GM12891 (cell line): ENCODE measurements at places on chromosomes 4 and X.

DNA sequence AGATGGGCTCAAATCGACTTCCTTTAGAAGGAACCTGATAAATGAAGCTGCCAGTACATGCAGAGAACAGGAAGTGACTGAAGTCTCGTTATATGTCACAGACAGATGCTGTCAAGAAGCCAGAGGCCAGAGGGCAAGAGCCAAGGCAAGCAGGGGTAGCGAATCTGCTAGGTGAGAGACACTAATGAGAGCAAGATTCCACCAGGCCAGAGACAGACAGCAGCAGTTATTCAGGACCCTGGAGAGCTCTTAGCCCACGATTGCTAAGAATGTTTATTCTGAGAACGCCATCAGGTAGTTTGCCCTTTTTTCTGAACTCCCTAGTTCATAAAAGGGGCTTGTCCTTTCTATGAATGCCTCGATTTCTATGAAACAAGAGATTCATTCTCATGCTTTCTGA lies 73.7 kb downstream of the BEND2 start:
- DNase-seq = no peak

- DNase-seq = no peak
These were observed 653 bp downstream of the HHIP start for GRCh38 chr4:144646523-144647094.

GRCh38 chr4:80073473-80074008 lies 512 bp upstream of the ANTXR2 start:
- DNase-seq = peak; percentile 18

- DNase-seq = no peak
These were observed 1.8 kb upstream of the ZCCHC4 start for GRCh38 chr4:25310803-25311166.

GRCh38 chr4:25939330-25939729 lies 25.3 kb downstream of the SMIM20 start:
- DNase-seq = no peak

DNA sequence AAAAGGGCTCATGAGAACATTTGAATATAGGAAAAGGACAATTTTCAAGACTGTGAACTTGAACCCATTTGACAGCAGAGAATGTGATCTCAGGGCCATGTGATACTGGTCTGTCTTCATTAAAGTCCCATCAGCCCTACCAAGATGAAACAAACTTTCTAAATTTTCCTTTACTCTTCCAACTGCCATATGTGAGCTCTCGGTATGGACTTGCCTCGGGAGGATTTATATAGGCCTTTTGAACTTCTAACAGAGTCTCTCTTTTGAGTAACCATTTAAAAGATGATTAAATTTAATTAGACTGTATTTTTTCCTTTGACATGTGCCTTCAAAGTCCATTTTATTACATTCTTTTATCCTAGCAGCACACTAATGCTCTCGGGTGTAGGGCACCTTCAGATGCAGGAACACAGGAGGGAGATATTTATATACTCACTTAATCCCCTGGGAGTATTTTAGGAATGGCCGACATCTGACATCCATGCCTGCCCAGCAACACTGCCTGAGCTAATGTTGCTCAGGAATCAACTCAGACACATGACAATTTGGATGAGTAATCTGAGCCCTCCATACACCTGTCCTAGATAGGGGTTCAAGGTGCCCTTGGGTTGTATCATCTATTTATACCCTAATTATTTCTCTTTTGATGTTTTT lies 155.0 kb downstream of the SLC7A11 start:
- DNase-seq = no peak

DNA sequence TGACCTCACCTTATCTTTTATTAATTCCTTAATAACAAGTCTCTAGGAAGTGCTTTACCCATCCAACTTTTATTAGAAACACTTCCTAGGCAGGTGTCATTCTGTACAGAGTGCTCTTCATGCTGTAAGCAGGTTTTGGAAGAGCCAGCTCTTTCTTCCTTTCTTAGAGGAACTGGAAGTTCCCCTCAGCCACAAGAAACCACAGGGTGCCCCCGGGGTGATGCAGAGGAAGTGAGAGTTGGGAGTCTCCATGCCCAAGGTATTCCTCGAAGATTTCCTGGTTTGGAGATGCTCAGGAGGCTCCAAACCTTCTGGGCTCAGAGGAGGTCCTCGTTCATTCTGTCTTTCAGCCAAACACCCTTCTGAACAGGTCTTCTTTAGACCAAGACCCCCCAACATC lies 83.8 kb downstream of the EGF start:
- no peak for DNase-seq

DNA sequence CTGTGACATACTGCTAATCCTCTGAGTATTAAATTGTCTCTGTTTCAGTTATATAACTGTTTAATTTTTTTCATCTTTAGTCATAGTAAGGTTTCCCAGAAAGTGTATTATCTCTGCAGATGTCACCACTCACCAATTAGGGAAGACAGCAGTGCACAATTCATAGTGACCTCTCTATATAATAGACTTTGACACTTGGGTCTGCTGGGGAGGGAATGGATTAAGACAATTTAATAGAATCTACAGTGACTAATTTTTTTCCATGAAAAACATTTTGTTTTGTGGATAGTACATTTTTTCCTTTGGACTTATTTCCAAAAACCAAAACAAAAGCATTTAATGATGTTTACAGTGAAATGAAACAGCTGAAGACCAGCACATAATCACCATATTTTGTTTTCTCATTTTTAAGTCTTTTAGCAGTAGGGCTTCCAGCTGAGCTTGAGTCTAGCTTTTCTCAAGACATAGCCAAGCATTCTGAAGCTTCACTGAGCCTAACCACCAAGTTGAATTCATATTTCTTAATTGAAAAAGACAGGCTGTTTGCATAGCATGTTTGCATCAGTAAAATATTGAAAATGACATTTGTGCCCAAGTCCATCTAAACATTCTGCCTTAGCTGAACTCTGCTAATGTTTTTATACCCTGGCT lies 69.5 kb downstream of the PCDH19 start:
- DNase-seq = no peak

- DNase-seq = no peak
These were observed 5.1 kb downstream of the PGRMC2 start for GRCh38 chr4:128282516-128282915.

GRCh38 chr4:83830138-83830888 lies 294.4 kb downstream of the GPAT3 start:
- no peak for DNase-seq

DNA sequence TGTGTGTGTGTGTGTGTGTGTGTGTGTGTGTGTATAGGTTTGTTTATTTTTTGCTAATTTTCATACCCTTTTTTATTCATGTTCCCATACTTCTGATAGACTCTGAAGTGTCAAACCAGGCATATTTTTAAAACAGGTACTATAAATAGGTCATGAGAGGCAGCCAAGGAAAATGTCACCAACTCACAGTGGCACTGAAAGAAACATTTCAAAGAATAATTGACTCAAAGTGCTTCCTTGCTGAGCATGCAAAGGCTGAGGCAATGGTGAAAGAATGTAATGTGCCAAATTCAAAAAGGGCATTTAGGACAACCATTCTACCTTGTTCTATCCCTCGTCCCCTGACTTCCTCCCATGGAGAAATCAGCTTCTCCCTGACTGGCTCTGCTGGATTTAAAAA lies 95.5 kb downstream of the EIF4E start:
- DNase-seq = no peak

- DNase-seq = no peak
These were observed 2.2 kb downstream of the AR start for GRCh38 chrX:67545893-67546495.

GRCh38 chr4:94828882-94829281 lies 71.1 kb downstream of the BMPR1B start:
- no peak for DNase-seq

DNA sequence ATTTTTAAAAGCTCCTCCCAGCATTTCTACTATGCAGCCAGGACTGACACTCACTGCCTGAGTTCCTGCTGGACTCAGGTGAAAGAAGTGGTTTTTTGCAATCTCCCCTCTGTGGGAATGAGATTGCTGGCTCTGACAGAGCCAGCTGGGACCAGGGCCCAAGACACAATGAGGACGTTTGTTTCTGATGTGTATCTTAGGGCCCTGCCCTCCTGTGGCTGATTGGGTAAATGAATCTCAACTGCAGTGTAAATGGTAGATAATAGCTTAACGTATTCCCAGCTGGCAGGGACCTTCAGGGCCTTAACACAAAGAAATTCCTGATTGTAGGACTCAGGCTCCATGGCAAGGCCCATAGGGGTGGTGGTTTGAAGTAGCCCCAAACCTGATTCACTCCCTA lies 85.8 kb upstream of the PRPS1 start:
- DNase-seq = no peak

GRCh38 chrX:132843363-132843762 lies 115.1 kb downstream of the HS6ST2 start:
- DNase-seq = no peak

DNA sequence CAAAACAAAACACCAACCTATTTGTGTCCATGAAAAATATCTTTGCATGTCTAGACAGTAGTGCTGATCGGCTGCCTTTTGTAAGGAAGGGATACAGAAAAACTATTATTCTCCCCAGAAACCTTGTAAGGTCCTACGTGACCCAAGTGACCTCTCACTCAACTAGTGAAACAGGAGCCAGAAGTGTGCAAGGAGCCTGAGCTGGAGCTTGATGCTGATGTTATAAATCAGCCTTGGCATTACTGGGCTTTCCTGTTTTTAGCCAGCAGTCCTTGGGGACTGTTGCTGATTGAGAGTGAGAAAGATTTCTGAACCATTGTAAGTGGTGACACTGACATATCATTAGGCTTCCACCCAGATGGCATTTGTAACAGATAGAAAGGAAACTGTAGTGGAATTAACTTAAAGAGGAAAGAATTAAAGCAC lies 100.8 kb upstream of the LIMCH1 start:
- no peak for DNase-seq
